ENCODE measurements at places on chromosomes 6 and 20.

DNA sequence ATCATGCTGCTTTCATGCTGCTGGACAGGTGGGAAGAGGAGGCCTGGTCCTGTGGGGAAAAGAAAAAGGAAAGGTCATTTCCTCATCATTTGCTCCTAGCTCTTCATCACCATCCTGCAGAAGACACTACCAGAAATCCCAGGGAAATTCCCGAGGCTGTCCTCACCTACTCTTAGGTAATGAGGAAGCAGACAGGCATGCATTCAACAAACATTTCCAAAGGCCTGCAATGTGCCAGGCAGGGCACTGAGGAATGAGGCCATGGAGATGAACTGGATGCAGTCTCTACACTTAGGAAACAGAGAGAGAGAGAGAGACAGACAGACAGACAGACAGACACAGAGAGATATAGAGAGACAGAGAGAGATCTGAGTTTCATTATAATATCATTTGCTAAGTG, 83.0 kb upstream of the MRPS10 start:
- DNase-seq: no peak

DNA sequence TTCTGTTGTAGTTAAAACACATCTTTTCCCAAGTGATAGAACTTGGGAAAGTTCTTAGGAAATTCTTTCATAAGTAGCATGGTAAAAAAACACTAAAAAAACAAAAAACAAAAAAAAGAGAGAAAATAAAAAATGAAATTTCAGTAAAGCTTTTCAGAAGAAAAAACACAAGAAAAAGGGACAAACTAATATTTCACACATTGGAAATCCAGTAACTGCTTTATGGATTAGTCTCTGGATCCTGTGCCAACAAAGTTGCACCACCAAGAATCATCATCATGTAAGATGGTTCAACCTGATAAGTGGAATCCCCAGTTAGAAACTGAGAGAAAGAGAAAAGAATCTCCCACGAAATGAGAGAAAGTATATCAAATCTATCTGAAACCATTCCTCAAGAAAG, 144.2 kb downstream of the GMDS start:
- DNase-seq: no peak

GRCh38 chr20:14775778-14776177, 438.4 kb upstream of the FLRT3 start:
- DNase-seq: no peak

DNA sequence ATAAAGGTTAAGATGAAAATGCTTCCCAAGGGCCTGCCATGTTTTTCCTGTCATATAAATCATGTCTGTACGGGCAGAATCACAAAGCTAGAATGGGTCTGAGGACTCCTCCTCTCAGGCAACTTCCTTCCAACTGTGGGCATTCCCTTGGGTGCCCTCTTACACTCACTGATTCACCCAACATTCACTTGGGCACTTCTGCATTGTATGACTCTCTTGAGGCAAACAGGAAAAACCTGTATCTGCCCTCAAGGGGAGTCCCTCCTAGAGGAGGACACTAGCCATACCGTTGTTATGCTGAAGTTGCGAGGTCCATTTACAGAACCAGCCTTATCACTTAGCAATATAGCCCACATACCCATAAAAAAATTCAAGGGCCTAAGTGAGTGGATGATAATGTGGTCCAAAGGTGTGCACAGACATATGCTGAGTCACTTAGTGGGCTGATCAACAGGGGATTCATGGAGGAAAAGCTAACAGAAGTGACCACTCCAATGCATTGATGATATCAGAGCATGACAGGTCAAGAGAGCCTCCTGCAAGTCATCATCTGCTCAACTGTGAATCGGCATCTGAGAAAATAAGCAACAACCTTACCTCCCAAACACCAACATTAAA, 131.1 kb downstream of the ATXN1 start:
- DNase-seq: no peak

GRCh38 chr6:82976179-82976578, 89.5 kb downstream of the UBE3D start:
- DNase-seq: no peak

DNA sequence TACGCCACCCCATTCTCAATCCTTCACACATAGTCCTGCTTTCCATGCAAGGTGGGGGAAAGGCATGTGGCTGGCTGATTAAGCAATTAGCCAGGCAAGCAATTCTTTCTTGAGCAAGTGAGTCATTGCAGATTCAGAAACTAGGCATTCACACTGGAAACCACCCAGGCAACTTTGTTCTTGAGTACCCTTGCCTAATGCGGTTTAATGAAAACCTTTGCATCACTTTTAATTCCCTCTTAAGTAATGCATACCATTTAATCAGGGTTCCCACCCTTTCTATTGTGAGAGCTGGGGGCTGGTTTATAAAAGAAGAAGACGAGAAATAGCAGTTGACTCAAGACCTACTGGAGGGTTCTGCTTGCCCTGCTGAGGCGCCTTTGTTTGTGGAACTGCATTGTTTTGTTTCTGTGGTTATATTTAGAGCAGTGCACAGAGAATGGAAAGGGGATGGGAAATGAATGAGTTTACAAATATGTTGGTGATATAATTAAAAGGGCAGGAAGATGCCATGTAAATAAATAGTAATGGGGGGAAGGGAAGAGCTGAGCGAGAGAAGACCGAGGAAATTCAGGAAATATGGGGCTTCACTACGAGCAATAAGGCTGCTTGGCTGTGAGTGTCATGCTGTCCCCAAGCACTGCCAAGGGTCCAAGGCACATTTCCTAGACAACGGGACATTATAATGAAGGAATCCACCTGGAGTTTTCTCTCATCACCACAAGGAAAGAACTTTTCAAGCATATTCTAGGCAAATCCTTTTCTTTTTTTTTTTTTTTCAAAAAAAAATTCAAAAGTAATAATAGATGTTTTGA, 48.8 kb upstream of the TSHZ2 start:
- no peak for DNase-seq

GRCh38 chr6:156163311-156163710, 613.9 kb upstream of the ARID1B start:
- no peak for DNase-seq

GRCh38 chr6:20669571-20670314, 135.5 kb downstream of the CDKAL1 start:
- DNase-seq: no peak

DNA sequence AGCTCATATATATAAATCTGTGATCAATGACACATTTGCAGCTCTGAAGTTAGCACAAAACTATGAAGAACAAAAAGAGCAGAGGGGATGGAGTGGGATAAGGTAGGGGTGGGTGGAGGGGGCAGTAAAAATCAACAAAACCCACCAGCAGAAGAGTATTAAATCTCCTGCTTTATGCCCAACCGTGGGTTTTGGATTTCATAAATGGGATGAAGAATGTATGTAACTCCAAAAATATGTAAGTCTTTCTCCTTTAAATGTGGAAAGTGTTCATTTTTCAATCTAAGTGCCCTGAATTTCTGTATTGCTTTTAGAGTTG, 480.3 kb upstream of the MARCKS start:
- no peak for DNase-seq

DNA sequence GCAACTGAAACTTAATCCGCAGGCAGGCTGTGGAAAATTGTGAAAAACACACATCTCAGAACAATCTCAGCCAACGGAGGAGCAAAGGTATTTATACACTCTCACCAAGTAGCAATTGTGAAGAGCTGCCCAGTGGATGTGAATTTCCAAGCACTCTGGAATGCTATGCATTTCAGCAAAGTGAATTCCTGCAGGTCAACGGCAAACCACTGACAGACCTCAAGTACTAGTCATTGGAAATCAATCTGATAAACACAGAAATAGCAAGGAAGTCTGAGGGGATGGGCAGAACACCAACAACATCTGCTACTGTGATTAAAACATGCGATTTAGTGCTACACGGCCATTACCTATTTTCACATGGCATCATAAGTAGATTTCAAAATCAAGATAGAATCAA, 429.1 kb downstream of the HTR1B start:
- no peak for DNase-seq
